Caudate nucleus (tissue), 63 donors: ENCODE measurements at places on chromosomes 12 and 14.

GRCh38 chr12:64585104-64585503, 25.2 kb upstream of the RASSF3 start:
- DNase-seq: no peak

DNA sequence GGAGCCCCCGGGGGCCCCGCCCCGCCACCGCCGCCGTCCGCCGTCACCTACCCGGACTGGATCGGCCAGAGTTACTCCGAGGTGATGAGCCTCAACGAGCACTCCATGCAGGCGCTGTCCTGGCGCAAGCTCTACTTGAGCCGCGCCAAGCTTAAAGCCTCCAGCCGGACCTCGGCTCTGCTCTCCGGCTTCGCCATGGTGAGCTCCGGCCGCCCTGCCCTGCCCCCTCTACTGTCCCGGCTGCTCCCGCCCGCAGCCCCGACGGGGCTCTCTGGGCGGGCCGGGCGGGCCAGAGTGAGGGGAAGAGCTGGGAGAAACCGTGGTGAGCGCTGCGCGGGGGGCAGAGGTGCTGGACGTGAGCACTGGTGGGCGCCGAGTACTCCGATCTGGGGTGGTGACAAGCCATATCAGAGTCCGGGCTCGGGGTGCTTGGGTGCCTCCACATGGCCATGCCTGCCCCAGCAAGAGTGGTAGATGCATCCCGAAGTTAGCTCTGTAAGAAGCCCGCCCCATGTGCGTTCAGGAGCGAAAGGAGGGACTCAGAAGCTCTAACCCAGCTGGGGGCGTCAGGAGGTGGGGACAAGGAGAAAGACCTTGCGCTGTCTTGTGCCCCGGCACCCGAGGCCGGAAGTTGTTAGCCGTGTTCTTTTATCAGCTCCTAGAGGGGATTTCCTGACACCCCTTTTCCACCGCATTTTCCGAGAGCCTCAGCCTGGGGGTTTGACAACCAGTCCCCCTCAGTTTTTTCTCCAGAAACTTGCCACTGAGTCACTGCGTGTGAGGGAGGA, 717 bp downstream of the ORAI1 start:
- DNase-seq: peak; percentile 25

DNA sequence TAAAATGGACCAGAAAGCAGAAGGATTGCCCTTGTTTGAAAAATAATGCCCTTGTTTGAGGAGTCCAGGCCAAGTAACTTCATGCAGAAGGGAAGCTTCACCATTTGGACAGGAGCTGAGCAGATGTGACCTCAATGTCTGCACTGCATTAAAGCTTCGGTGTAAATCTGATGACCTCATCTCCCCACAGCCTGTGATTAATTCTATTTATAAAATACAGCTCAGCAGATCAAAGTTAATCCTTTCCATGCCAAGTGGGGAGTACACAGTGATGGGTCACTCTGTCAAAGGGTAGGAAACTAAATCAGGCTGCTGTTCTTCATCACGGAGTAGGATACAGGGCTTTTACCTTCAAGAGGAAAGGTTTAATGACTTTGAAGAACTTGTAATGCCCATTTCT, 533.7 kb downstream of the RPS29 start:
- DNase-seq: no peak

GRCh38 chr12:130875193-130875592, 3.3 kb downstream of the RAN start:
- DNase-seq: no peak

- no peak for DNase-seq
These were observed 508.5 kb downstream of the FOXG1 start for GRCh38 chr14:29274890-29275596.

- DNase-seq: no peak
These were observed 132.1 kb downstream of the RAD51B start for GRCh38 chr14:67951529-67952135.

DNA sequence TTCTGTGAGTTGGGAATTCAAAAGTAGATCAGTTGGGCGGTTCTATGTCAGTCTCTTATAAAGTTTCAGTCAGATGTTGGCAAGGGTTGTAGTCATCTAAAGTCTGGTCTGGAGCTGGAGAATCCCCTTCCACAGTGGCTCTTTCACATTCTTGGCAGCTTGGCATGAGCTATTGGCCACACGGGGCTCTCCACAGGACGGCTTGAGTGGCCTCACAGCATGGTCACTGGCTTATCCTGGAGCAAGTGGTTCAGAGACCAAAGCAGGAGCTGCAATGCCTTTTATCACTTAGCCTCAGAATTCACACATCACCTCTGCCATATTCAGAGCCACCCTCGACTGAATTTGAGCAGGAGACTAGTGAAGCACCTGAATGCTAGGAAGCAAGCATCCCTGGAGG, 7.1 kb upstream of the KICS2 start:
- DNase-seq: no peak

- DNase-seq: no peak
These were observed 106.3 kb downstream of the ST8SIA1 start for GRCh38 chr12:22228022-22228875.
